ENCODE measurements at places on chromosomes 12 and 14.

- no peak for DNase-seq
These were observed 4.5 kb upstream of the GOLGA5 start for GRCh38 chr14:92789457-92790089.

DNA sequence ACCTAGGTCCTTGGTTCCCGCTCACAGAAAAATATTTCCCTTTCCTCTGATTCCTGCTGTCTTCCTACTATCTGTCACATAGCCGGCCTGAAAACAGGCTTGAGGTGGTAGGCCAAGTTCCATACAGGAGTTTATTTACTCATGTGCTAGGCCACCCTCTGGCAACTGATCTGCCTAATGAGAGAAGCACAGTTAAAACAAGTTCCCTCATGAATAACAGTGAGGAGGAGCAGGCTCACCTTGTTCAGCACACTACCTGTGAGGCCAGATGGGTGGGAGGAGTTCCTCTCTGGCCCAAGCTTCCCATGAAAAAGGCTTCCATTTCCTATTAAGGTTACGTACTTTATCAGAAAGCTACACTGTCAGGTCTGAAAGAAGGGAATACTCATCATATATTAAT, 206.0 kb downstream of the MYRFL start:
- no peak for DNase-seq

DNA sequence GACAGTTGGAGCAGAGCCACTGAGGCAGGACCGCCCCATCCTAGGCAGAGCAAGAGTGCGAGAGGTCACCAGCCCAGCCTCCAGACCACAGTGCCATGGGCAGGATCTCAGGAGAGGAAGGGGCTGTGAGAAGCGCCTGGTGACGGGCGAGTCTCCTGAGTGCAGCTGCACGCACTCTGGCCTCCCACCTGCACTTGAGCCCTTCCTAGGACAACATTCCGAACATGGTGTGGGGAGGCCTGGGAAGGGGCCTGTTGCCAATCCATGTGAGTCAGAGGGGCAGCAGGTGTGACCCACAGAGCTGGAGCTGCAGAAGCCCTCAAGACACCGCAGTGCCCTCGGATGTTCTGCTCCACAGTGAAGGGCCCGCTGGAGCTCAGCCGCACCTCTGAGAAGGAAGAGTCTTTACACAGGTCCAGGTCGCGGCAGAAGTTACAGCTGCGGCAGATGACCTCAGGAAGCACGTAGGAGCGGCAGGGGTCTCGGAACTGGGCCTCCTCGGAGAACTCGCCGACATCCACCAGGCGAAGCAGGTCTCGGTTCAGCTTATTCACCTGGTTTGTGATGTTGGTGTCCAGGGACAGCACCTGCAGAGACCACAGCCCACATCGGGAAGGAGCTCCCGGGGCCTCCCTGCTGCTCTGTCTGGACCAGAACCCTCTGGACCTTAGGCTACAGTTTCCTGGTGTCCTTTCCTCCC, 7.3 kb downstream of the P2RX2 start:
- no peak for DNase-seq

DNA sequence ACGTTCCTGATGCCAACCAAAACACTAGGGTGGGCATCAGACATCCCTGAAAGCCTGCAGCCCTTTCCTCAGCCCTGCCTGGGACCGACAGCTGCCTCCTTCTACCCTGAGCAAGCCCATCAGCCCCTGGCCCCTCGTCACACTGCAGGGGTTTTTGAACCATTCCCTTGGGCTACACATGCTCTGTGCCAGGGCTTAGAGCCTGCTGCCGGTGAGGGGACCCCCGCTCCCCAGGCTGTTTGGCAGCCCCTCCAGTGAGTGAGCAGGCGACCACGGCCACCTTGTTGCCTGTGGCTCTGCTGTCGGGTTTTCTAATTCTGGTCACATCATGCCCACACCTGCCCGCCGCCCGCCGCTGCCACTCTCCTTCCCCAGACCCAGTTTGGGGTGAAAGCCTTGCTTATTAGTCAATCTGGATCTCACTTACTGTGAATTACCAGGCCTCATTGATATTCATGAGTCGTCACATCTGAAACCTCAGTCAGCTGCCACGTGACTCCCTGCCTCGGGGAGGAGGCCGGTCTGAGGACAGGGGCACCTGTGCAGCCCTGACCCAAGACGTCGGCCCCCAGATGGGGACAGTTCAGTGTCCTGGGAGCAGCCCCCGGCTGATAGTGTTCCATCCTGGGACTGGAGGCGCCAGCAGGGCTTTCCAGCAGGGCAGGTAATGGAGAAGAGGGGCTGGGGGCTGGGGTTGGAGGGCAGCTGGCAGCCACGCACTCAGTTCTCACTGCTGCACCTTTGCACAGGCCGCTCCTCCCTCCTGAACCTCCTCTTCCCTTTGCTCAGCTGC, 163.0 kb downstream of the RBM19 start:
- no peak for DNase-seq

- no peak for DNase-seq
These were observed 116.8 kb downstream of the RIN3 start for GRCh38 chr14:92630367-92630766.

- DNase-seq: no peak
These were observed 100.7 kb downstream of the PPP2R5C start for GRCh38 chr14:101862177-101862576.

GRCh38 chr14:64673748-64674147, 30.5 kb upstream of the PLEKHG3 start:
- no peak for DNase-seq

GRCh38 chr12:2298556-2299200, 245.9 kb downstream of the CACNA1C start:
- DNase-seq: no peak

DNA sequence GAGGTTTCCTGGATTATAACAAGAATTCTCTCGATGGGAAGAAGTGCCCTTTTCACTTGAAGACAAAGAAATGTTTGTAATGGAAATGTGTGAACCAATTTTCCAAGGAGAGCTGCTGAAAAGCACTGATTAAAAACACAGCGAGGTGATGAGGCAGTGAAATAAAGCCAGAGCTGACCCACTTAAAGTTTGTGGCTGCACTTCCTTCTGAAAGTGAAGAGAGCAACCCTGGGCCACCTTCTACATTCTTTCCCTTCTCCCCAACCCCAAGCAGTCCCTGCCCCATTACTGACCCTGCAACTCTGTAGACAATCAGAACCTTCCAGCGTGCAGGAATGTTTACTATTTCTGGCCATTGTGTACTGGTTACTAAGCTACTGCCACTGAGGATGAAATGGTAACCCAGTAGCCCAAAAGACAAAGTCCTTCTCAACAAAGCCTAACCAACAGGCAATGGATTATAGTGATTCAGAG, 173.9 kb downstream of the TTC7B start:
- no peak for DNase-seq

DNA sequence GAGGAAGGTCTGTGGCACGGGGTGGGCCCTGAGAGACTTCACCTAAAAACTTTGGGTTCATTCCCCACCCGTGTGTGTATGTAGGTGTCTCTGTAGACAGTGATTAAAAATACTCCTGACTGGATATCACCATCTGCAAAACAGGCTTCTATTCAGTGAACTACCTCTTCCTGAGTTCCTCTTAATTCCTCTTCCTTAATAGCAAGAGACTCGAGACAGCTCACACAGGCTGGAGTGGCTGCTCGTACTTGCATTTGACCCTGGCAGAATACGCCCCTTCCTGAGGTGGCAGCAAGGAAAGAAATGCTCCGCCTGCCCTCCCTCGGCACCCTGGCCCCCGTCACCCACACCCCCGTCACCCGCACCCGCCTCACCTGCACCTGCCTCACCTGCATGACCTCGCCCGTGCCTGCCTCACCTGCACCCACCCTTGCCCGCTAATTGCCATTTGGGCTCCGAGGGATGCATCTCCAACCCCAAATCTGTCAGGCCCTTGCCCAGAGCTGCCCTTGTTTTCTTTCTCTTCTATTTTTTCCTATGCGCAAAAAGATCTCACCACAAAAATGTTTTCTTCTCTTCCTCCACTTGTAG, 90.0 kb downstream of the FBXL14 start:
- DNase-seq: no peak

- DNase-seq: no peak
These were observed 74.9 kb downstream of the PRKCH start for GRCh38 chr14:61396279-61396678.

Data from WERI-Rb-1 (cell line).